Ovary (tissue), 10 donors: ENCODE measurements at places on chromosomes 7 and 10. TPM values are rescaled to one million over a fixed set of nuclear protein-coding genes. Genes with fewer than 3 reads are reported as not detected.

Gene NPFFR1
- 1.1 TPM for total RNA-seq

Gene CLCN1
- total RNA-seq = not detected

Gene SLC26A3
- 0.45 TPM for total RNA-seq

Gene CRTAC1
- total RNA-seq = 1.6 TPM

GRCh38 chr10:123464430-123465323 lies 201.5 kb upstream of the GPR26 start:
- H3K36me3 ChIP-seq = no peaks in the 10 kb centered on the region
- no peak overlapping the region for H3K4me3 ChIP-seq
- no peaks in the 10 kb centered on the region for H3K27me3 ChIP-seq
- no peak overlapping the region for H3K27ac ChIP-seq
- H3K4me1 ChIP-seq = no peaks in the 10 kb centered on the region
- DNase-seq = no peak

DNA sequence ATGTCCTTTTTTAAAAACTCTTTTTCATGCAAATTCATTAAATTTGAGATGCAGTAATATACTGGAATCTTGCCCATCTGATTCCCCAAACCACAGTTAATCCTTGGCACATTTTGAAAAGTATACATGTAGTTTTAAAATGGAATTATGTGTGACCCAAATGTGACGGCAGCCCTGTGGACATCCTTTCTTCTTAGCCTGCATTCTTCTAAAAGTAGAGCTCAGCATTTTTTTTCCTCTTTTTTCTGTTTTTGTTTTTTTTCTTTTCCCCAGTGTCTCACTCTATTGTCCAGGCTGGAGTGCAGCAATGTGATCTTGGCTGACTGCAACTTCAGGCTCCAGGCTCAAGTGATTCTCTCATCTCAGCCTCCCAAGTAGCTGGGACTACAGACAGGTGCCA lies 338.9 kb downstream of the GALNT17 start:
- H3K4me3 ChIP-seq = no peak overlapping the region
- no peak overlapping the region for H3K27ac ChIP-seq
- no peaks in the 10 kb centered on the region for H3K36me3 ChIP-seq
- no peaks in the 10 kb centered on the region for H3K27me3 ChIP-seq
- DNase-seq = no peak

DNA sequence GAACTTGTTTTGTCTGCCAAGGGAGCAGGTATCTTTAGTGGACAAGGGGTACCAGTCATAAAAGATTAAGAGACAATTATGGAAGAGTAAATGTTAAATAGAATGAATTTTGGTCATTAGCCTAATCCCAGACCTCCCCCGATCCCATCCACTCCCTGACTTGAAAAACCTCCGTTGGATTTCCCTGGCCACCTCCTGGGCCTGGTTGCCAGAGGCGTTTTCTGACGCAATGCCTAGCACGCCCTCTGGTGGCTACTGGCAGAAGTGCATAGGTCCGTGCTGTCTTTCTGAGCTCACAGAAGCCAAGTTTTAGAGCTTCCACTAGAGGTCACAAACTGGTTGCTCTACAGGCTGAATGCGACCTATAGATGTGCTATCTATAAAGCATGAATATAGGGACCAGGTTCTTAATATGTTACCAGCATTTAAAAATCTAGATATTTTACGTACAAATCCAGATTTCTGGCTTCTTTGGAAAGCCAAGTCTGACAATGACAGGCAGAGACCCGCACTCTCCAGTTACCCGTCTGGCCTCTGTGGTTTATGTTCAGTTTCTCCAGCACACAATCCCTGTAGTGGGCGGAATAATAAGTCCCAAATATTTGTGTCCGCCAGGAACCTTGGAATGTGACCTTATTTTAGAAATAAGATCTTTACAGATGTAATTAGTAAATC lies 39.8 kb downstream of the SPOCK2 start:
- no peaks in the 10 kb centered on the region for H3K36me3 ChIP-seq
- no peak overlapping the region for H3K27ac ChIP-seq
- H3K4me1 ChIP-seq = peaks cover 5% of the 10 kb centered on the region
- DNase-seq = peak; percentile 97
